Left ventricle myocardium inferior (tissue), 1 donor: ENCODE measurements at places on chromosomes 16 and 17.

GRCh38 chr17:31907342-31907962 lies 5.9 kb upstream of the UTP6 start:
- no peak for DNase-seq

GRCh38 chr17:72613806-72614292 lies 478.6 kb downstream of the SLC39A11 start:
- no peak for DNase-seq

DNA sequence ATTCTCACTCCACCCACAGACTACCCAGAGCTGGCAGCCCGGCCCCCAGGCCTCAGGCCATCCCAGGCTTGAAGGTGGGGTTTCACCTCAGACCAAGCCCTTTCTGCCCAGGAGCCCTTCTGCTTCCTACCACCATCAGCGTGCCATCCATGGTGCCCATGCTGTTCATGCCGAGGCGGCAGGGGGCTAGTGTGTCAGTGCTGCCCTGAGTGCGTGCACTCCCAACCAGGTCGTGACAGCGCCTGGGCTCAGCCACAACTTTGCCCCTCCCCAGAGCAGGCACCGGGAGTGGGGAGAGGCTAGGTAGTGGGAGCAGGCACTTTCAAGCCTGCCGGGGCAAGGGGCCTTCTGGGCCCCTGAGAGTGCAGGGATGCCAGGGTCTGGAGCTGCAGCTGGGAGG lies 8.5 kb downstream of the B3GNT9 start:
- no peak for DNase-seq

DNA sequence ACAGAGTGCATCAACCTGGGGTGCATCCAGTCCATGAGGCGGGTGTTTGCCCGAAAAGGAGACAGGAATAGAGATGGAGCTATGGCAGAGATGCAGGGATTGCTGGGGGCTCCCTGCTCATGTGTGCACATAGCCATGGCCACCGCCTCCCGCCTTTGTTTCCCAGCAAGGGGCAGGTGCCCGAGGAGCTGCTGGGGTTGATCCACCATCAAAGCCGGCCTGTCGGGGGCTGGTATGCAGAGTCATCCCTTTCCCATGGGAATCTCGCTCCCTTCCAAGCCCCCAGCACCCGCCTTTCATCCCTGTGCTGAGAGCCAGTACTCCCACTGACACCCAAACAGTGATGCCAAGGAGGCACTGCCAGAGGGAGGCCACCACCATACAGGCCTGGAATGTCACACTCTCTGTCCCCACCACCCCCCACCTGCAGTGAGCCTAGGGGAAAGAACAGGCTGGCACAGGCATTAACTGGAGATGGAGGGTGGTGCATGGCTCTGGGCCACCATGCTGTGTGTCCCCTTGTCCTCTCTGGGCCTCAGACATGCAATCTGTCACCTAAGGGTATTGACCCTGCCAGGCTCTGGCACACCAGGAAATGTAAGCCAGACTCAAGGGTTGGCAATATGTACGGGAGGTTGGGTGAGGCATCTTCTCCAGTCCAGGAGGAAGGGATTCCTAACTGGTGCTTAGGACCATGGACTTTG lies 65.1 kb downstream of the SREBF1 start:
- no peak for DNase-seq

DNA sequence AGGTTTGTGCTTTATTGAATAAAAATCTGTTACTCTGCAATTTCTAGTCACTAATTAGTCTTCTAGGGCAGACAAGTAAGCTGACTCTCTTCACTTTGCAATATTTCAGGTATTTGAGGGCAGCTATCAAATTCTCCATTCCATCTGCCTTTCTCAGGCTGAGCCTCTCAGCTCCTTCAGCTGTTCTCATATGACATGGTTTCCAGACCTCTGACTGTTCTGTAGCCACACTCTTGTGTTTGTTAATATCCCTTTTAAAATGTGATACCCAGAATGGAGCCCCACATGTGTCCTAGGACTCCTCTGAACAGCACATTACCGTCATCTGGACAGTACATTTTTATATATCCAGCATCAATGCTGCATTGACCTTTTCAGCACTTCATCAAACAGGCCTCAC lies 46.1 kb upstream of the MTMR4 start:
- DNase-seq: no peak

DNA sequence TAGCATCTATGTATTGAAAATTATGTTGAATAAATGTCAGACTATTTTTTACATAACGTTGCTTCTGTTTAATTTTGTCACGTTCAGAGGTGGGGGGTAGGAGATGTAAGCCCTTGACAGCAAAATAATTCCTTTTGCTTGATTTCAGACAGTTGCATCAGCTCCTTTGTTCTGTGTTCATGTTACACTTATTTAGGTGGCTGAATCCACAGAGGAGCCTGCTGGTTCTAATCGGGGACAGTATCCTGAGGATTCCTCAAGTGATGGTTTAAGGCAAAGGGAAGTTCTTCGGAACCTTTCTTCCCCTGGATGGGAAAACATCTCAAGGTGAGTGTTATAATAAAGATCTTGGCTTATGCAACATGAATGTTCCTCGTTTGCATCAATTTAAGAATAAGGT lies 4.5 kb downstream of the HERPUD1 start:
- DNase-seq: no peak

DNA sequence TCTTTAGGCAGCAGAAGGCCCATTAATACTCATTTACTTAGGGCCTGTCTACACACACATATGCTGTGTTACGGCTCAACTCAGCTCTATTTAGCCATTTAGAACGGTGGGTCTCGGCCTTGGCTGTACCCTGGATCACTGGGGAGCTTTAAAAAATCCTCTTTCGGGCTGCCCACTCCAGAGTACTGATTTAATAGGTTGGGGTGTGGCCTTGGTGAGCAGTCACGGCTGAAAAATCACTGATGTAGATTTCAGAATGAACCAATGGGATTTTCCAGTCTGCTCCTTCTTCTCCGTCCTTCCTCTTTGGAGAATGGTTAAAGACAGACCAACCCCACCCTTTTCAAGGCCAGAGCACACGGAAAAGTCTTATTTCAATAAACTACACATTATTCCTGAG lies 223.5 kb downstream of the CCDC182 start:
- DNase-seq: no peak

- peak; percentile 83 for DNase-seq
These were observed 118.2 kb upstream of the KCNJ18 start for GRCh38 chr17:21573961-21574610.

DNA sequence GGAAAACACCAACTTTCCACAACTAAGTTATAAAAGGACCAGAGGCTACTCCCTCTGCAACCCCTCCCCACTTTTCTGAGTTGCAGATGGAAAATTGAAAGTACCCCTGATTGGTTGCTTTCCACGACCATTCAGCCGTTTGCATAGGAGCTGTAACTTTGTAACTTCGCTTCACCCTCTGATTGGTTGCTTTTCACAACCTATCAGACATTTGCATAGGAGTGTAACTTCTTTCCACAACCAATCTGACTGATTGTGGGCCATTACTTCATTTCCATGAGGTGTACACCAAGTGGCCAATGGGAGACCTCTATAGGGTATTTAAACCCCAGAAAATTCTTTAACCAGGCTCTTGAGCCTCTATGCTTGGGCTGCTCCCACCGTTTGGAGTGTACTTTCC lies 644.1 kb downstream of the WWOX start:
- no peak for DNase-seq

GRCh38 chr16:15808071-15808470 lies 48.8 kb downstream of the MYH11 start:
- DNase-seq: no peak

GRCh38 chr17:79769570-79770506 lies 8.1 kb upstream of the CBX2 start:
- DNase-seq: no peak

- no peak for DNase-seq
These were observed 56.1 kb upstream of the ACSF3 start for GRCh38 chr16:89037261-89038152.

DNA sequence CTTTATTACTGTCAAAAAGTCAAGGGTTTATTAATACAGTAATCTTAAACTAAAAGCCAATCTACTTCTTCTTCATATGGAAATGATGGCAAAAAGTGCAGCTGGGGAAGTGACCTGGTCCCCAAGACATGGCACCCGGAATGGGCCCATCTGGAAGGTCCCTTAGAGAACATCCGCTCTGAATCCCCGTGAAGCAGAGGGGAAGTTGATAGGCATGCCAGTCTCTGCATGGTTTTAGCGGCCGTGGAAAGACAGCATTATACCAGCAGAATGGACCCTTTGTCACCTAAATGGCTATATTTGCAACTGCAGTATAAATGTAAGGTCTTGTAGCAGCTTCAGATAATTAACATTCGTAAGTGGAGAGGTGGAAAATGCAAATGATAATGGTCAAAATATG lies 32.4 kb downstream of the COTL1 start:
- DNase-seq: no peak

- no peak for DNase-seq
These were observed 197.1 kb downstream of the SHISA9 start for GRCh38 chr16:13098536-13098935.

- DNase-seq: no peak
These were observed 3.4 kb upstream of the HP start for GRCh38 chr16:72050769-72051464.

DNA sequence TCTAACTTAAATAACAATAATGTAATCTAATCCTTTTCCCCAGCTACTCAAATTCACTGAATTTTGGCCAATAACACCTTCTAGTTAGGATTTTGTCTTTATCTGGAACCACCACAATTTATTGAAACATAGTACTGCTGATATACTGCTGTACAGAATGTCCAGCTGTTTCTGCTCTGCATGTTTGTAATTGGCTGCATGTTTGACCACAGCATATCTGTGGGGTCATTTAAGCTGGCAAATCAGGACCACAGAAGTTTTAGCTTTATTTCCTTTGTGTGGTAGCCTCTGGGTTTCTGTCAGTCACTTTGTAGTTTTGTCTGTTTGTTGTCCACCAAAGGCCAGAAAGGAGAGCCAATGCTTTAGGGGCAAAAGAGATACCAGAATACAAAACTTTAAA lies 22.2 kb upstream of the RAB11FIP4 start:
- DNase-seq: no peak

DNA sequence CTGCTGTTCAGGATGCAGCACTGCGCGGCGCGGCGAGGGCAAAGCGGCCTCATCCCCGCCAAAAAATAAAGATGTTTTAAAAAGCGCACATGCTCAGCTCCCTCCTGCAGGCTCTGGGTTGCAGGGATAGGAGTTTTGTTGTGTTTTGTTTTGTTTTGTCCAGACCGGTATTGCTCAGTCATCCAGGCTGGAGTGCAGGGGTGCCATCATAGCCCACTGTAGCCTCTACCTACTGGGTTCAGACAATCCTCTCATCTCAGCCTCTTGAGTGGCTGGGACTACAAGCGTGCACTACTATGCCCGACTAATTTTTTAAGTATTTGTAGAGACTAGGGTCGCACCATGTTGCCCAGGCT lies 636 bp downstream of the WWOX start:
- no peak for DNase-seq

DNA sequence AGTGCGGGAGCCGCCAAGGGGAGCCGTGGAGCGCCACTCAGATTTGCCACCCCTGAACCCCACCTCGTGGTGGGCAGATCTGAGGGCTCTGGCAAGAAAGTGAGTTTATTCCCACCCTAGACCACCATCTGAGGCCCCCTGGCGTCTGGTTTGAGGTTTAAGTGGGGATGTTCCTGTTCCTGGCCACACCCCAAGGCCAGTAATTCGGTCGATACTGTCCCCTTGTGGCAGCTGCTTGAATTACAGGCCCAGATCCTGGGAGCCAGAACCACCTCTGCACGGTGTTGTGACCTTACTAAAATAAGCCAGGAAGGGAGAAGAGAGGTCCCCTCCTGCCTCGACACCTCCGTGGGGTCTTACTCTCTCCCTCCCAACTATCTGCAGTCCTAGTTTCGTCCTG lies 3.3 kb upstream of the LAT start:
- no peak for DNase-seq

DNA sequence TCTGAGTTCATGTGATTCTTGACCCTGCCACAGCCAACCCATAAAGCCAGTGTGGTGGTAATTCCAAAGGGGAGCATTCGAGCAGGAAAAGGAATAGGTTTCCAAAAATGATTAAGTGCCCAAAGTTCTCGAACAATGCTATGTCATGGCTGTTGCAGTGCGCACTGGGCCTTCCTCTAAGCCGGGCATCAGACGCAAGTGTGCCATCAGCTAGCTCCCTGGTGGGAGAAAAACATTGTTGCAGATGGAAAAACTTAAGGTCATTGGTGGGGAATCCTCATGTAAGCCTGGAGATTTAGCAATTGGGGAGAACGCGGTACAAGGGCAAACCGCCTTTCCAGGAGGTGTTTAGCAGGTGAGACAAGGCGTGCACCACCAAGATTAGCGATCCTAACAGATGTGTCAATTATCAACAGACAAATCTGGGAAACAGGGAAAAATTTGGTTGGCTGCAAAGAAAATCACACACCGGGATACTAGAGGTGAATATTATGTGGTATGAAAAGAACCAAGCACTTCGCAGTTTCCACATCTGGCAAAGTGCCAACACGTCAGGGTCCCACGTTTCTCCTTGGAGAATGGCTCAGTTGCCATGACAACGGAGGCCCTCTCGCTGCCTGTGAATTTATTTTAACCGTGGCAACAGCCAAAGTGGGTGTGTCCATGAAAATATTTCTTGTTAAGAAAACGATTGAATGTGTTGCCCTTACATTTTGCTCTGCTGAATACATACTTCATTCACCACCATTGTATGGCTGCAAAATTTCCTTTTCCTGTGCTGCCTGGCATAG lies 118.5 kb upstream of the CACNG5 start:
- no peak for DNase-seq

DNA sequence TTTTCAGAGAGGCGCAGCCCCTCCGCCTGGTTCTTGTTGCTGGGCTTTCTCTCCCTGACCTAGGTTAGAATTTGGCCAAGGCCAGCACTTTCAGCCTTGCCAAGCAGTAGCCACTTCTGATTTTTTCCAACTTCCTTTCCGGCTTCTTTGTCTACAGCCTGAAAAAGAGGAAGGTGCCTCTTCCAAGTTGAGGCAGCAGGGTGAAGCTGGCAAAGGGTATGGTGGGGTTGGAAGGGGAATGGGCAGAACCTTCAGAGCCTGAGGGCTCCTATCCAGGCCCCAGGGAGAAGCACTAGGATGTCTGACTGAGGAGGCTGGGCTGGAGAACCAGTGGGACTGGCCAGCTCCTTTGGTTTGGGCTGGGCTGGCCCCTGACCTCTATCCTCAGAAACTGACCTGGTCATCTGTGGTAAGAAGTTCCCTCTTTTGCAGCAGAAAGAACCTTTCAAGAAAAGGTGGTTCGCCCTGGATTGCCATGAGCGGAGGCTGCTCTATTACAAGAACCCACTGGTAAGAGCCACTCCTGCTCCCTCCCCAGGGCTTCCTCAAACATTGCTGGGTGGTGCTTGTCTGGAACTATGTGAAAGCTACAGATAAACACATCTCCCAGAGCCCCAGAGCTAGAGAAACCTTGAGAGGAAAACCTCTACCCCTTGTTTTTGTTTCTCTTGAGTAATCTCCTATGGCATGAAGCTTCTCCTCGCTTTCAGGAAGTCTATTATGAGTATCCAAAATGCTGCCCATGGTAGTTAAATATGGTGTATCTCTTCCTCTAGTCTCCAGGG lies 16.6 kb upstream of the RNF135 start:
- no peak for DNase-seq

- peak; percentile 91 for DNase-seq
These were observed 939 bp downstream of the BCL6B start for GRCh38 chr17:7023576-7024401.
